Osteocyte (in vitro differentiated cells): ENCODE measurements at places on chromosomes 16 and 17. TPM values are rescaled to one million over a fixed set of nuclear protein-coding genes. Genes with fewer than 3 reads are reported as not detected.

The CD300LB gene
- not detected in 2 replicates for total RNA-seq

The PRM1 gene
- total RNA-seq: not detected in 2 replicates

The GPR139 gene
- not detected in 2 replicates for total RNA-seq

The ALDH3A1 gene
- 0.52 and 1.6 TPM in 2 replicates for total RNA-seq

DNA sequence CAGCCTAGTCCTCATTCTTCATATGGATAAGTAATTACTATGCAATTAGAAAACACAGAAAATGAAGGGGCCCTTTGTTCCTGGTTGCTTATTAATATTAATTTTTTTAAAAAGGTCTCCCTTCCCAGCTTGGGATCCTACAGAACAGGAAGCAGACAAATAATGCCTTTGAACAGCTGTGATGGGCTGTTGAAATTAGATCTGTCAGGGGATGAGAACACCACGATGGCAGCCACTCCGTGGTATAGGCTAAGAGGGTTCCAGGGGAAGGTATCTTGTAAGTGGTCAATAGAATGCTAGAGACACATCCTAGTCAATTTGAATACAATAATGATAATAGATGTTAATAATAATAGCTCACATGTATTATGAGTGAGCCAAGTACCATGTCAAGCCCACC, 83.1 kb downstream of the CCDC182 start:
- DNase-seq: no peak
- peaks cover 5% of the 10 kb centered on the region for H3K36me3 ChIP-seq
- H3K4me3 ChIP-seq: no peak overlapping the region

DNA sequence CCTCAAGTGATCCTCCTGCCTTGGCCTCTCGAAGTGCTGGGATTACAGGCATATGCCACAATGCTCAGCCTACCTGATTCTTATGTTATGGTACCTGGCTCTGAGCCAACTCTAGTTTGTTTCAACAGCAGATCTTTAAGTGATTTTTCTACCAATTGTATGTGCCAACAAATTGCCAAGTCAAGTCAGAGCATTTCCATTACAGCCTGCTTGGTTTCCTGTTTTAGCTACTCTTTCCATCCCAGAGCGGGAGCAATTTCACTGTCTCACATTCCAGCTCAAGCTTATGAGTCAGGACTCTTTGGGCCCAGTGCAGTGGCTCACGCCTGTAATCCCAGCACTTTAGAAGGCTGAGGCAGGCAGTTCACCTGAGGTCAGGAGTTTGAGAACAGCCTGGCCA, 30.8 kb upstream of the RBBP6 start:
- no peaks in the 10 kb centered on the region for H3K36me3 ChIP-seq
- no peak for DNase-seq
- no peaks in the 10 kb centered on the region for H3K4me1 ChIP-seq
- no peak overlapping the region for H3K4me3 ChIP-seq
- H3K27me3 ChIP-seq: peaks cover 32% of the 10 kb centered on the region

GRCh38 chr17:2995377-2995776, 68.0 kb downstream of the OR1D5 start:
- H3K27me3 ChIP-seq: no peaks in the 10 kb centered on the region
- no peaks in the 10 kb centered on the region for H3K36me3 ChIP-seq
- no peak overlapping the region for H3K27ac ChIP-seq
- peaks cover 5% of the 10 kb centered on the region for H3K4me1 ChIP-seq
- no peak for DNase-seq
